C1 segment of cervical spinal cord (tissue), 14 donors: ENCODE measurements at places on chromosomes 2 and 18.

- DNase-seq, result no peak
Observed at GRCh38 chr2:41598161-41598894, 449.5 kb upstream of the PKDCC start.

- DNase-seq, result no peak
Observed at GRCh38 chr2:25592766-25593292, 80.5 kb downstream of the DTNB start.

DNA sequence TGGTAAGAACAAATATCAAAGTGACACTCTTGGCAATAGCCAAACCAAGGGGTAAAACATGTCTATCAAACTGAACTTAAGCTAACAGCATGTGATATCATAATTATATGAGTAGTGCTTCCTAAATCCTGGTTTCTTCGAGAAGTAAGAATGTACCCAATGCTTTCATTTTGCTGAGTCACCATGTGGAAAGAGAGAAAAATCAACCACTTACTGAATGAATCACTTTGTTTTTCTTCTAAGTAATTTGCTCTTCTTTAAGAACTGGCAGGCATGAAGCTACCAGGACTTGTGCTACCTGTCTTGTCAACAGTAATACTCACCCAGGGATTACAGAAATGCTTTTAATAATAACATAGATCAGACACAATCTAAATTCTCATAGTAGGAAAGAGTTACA, 19.0 kb upstream of the DUSP19 start:
- no peak for DNase-seq

DNA sequence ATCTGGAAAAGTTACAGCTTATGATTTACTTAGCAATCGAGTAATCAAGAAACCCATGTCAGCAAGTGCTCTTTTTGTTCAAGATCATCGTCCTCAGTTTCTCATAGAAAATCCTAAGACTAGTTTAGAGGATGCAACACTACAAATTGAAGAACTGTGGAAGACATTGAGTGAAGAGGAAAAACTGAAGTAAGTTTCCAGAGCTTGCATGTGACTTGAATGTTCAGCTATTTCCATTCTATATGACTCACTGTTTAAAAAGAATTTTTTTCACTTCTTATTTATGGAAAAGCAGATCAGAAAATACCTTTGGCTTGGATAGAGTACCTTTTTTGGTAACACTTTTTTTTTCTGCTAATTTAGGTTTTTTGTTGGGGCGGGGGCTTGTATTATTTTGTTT, 70.7 kb downstream of the PMS1 start:
- no peak for DNase-seq

GRCh38 chr18:49858309-49859020, 45.1 kb upstream of the ACAA2 start:
- DNase-seq, result no peak

DNA sequence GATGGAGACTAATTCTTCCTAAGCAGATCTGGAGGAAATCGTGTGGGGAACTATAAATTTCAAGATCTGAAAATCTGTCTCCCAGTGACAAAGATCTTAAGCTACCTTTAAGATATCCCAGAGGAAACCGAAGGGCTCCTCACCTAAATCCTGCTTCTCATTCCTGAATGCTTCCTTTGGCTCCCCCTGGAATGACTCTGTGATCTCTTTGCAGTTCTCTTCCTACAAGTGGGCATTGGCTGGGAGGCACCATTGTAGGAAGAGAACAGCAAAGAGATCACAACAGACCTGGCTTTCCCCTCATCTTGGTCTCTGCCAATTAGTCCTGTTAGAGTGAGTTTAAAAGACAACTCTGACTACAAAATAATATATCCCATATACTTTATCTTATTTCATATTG, 70.0 kb upstream of the KCNH7 start:
- no peak for DNase-seq

- DNase-seq, result peak; percentile 9
Observed at GRCh38 chr2:160994141-160995002, 165.9 kb upstream of the TANK start.

- DNase-seq, result no peak
Observed at GRCh38 chr18:35158728-35159450, 81.9 kb upstream of the ZNF397 start.

GRCh38 chr2:114252713-114253112, 189.7 kb upstream of the DPP10 start:
- DNase-seq, result no peak

DNA sequence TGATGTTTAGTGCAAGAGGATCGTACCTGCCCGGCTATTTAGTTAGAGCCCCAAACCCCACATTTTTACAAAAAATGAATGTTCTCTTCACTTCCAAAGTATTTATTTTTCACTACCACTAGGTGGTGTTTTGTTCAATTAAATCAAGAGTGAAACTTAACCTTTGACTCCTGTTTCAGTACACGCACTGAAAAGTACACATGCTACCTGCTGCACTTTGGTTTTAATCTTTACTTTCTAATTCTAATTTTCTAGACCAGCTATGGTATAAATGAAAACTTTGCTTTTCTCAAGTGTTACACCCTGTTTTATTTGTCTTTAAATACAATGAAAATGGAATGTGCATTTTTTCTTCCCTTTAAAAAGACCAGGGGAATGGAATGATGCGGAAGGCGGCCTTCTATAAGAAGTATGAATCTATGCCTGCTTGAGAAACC, 31.4 kb upstream of the CHN1 start:
- DNase-seq, result no peak

DNA sequence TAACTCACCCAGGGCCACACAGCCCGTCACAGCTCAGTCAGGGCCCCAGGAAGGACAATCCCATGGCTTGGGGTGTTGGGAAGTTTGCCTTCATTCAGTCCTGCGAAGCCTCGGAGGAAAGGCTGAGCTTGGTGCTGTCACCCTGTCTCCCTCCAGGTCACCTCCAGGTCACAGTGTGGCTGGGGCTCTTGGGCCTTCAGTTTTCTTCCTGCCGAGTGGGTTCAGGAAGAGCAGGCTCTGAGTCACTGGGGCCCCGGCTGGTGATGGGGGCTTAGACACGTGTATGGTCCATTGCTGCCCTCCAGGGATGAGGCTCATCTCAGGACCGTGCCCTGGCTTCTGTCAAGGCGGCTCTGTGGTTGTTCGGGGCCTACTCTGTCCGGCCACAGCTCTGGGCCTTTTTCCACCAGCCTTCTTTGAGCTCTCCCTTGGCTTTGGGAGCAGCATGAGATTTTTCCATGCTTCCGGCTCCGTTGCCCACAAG, 118.6 kb downstream of the INHBB start:
- no peak for DNase-seq

DNA sequence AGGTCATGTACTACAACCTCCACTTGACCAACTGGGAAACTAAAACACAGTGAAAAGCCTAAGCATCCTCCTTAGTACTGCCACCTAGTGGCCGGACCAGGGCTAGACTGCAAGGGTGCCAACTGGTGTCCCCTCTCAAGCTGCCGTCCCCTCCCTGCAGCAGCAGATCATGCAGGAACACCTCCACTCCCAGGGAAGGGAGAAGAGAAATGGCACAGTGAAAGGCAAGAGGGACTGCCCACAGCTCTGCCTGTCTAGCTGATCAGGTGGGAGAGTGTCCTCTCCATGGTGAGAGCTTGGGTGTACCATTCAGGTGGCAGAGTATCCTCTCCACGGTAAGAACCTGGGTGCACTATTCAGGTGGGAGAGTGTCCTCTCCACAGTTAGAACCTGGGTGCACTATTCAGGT, 78.1 kb downstream of the AAK1 start:
- no peak for DNase-seq

DNA sequence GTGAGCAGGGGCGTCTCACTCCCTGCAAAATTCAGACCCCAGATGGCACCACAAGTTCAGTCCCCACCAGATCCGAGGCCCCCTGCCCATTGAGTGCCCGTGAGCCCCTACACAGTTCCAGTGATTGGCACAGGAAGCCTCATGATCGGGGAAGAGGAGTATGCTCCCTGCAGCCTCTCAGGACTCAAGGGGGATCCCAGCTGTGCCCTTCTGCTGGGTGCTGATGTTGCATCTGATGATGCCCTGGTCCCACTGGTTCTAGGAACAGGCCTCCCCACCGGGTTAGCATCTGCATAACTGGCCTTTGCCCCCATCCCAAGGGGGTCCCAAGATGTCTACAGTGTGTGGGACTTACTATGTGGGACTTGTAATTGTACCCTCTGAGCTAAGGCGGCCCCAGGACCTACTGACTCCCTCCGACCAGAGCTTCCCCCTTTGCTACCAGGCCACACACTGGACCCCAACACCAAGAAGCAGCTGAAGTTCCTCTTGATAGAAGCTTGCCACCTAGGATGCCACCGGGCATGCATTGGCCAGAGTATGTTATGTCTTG, 8.6 kb downstream of the ALPG start:
- no peak for DNase-seq
